ENCODE measurements at places on chromosomes 13 and 19.

GRCh38 chr13:60501236-60501635 is 104.2 kb downstream of the TDRD3 start:
- peak; percentile 1 for DNase-seq

- no peak for DNase-seq
Observed at GRCh38 chr13:31733066-31733465, 6.3 kb upstream of the RXFP2 start.

DNA sequence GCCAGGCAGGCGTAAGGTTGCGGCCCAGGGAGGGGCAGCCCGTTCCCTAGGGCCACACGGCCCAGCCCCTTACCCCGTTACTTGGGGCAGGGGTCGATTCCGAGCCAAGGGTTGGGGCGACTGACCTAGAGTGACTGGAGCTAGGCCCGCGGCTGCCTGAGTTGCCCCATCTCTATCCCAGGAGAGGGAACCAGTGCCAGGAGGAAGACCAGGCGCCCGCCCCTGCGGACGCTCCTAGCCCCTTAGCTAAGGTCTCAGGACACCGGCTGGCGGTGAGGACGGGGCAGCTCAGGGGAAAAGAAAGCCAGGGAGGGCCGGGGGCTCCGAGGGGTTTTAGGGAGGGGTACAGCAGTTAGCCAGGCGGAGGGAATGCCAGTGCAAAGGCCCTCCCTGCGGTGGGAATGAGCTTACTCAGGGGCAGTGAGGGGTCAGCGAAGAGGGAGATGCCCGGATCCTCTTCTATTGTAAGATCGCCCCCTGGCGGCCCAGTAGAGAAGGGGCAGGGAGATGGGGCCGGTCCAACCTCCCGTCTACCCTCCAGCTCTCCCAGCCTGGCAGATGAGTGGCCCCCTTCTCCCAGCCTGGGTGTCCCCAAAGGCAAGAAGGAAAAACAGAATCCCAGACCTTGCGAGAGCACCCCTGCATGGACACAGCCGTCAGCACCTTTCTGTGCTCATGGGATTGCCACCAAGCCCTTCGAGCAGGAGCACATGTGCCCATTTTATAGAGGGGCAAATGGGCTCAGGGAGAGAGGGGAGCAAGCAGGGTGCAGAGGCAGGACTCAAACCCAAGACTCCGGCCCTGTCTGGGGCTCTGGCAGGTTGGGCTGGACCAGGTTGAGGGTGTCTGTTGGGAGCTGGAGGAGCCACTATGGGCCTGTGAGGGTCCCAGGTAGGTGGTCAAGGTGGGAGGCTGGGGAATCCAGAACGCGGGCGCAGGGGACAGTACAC is 16.3 kb downstream of the CILP2 start:
- no peak for DNase-seq

- no peak for DNase-seq
Observed at GRCh38 chr13:54394908-54395307, 1366.3 kb downstream of the OLFM4 start.

DNA sequence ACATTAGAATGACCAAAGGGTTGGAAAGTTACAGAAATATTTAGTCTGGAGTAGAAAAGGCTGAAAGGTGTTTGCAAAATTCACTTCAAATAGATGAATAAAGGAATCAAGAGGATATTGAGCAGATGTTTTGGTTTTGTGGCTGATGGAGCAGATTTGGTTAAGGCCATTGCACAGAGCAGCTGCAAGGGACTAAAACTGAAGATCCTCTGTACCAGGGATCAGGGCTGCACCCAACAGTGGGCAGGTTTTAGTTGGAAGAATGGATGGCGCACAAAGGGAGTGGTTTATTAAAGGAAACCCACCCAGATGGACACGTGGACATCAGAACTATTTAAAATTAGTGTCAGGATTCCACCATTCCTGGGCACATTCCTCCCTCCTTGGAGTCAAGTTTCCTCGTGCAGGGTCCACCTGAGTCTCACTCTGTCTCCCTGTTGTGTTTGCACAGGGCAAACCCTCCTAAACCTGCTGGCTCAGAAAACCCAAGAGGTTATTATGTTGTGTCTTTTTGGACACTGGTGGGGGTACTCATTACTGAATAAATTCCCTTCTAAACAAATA is 9.2 kb upstream of the UBAC2 start:
- DNase-seq: no peak

DNA sequence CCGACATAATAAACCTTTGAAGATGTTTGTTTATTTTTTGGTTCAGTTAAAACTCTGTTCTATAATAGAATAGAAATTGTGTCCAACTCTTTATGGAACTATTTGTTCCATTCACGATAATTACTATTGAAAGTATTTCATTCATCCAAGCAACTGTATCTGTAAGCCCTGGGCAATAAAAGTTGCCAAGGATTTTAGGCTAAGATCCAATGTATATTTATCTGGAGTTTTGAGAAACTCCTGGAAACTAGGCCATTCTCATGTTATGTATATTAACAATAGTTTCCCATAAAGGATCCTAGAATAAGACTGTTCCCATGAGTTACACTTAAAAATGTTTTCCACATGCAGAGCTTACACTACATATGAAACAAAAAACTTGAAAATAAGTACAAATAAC is 261.6 kb downstream of the SLITRK6 start:
- no peak for DNase-seq

GRCh38 chr19:42634409-42635232 is 39.9 kb upstream of the CEACAM8 start:
- DNase-seq: peak; percentile 34

DNA sequence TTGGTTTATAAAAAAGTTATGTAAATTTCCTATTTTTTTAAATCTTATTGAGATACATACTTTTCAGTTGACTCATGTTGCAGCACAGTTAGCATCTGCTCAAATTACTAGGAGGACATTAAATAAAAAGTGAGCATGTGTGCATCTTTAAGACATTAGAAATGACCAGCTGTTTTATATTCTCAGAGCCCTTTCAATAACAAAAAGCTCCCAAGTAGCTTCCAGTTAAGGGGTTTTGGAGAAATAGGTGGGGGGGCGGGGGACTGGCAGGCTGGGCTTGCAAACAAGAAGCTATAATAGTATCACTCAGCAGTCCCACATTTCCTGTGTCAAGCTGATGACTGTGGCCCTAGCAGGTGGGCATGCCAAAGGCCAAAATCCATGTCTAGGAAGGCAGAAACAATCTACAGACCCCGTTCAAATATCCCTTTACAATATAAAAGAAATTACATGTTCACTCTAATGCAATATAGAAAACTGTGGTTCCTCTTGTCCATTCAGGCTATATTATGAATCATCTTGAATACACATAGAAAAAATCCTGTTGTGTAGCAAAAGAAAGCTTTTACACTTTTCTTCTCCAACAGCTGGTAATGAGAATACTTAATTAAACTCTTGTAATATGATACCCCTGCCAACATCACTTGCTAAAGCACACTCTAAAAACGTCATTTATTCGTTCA is 1713.2 kb upstream of the SLC10A2 start:
- DNase-seq: no peak

DNA sequence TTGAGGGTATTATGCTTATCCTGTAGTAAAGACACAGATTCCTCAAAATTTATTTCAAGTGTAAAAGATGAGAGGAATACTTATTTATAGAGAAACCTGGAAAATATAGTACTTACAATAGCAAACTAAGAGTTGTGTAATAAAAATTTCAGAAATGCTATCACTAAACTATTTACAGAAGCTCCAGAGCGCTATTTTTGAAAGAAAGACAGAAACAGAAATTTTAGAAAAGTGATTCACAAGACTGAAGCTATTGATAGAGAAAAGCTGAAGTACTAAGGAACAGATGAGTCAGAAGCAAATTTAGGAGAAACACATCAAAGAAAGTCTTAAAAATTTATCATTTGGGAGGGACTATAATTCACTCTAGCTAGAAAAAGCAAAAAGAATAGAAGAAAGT is 1174.2 kb downstream of the DIAPH3 start:
- no peak for DNase-seq

DNA sequence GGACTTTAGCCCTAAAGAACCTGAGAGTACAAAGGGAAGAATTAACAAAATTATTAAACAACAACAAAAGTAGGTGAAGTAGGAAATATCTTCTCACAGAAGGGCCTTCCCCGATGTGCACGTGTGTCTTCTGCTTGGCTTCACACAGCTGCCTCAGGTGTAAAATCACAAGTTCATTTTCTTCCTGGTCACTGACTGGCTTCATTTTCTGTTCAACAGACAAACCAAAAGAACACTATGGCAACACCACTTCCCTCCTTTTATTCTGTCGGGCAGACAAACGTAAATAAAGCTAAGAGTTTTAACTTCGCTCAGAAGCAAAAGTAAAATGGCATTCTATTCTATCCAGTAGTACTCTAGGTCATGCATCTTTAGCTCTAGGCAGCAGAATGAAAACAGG is 140.9 kb downstream of the TBC1D4 start:
- no peak for DNase-seq

DNA sequence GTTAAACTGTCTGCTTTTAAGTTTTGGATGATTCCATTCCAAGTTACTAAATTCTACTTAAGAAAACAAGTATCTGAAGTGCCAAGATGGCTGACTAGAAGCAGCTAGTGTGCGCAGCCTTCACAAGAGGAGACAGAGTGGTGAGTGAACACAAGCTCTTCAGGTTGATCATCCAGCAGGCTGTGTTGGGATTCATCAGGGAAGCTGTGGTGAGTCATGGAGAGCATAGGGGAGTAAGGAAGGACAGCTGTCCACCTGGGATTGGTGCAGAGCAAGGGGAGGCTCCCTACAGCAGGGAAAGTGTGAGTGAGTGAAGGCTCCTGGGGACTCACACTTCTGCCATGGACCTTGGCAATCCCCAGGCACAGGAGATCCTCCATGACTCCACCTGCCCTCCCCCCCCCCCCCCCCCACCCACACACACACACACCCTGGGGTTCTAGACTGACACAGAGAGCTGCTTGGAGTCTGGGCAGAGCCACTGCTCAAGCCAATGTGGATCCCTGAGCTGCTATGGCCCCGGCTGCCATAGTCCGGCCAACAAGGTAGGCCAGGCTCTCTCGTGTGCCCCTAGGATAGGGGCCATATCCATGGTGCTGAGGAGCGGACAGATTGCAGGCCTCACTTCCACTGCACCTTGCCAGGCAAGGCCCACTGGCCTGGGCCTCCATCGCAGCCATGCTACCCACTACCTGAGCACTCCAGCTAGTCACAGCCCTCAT is 23.5 kb downstream of the SLC25A15 start:
- DNase-seq: peak; percentile 64

DNA sequence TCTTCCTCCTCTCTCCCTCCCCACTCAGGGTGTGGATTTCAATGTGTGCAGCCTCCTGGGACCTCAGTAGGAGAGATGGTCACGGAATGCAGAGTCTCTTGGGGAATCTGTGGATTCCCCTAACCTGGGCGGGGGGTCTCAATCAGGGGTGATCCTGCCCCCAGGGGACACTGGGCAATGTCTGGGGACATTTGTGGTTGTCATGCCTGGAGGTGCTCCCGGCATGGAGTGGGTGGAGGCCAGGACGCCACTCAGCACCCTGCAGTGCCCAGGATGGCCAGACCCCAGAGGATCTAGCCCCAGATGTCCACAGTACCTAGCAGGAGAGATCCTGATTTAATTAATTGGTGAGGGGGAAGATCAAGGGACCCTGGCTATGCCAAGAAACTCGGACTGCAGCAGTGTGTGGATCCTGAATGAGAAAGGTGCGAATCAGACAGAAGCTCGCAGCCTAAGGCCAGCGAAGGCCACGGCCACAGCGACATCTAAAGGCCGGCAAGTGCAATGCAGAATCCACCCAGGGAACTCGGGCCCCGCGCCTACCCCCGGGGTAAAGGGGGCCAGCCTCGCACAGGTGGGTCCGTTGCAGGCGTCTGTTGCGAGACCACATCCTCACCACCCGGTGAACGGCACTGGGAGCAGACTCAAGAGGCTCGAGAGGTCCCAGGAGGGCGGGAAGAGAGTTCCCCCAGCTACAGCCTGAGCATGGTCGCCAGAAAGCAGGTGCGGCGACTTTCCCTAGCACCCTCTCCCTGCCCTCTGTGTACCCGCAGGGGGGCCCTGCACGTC is 88.8 kb downstream of the GNG7 start:
- DNase-seq: no peak

DNA sequence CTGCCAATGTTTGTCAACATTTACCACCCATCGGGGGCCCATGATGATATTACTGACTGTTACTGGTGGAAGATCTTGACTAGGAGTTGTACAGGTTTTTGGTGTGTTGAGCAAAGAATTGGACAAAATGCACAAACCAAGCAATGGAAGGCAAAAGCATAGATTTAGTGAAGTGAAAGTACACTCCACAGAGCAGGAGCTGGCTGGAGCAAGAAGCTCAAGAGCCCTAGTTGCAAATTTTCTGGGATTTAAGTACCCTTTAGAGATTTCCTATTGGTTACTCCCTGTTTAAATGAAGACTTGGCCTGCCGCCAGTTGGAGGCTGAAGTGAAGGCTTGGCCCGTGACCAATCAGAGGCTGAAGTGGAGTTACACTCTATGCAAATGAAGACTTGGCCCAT is 128.6 kb upstream of the KL start:
- DNase-seq: no peak

GRCh38 chr13:33111414-33112110 is 95.3 kb downstream of the KL start:
- no peak for DNase-seq

GRCh38 chr13:91647361-91647990 is 249.1 kb downstream of the GPC5 start:
- no peak for DNase-seq

GRCh38 chr19:40663695-40664692 is 26.5 kb downstream of the NUMBL start:
- no peak for DNase-seq

DNA sequence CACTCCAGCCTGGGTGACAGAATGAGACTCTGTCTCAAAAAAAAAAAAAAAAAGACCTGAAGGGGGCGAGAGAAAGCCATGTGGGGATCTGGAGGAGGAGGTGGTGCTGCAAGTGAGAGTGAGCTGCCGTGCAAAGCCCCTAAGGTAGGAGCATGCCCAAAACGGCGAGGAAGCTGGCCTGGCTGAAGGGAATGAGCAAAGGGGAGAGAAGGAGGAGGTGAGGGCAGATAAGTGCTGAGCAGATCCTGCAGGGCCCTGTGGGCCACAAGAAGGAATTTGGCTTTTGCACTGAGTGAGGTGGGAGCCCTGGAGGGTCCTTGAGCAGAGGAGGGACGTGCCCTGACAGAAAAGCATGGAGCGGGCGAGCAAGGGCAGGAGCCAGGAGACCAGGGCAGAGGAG is 19.4 kb upstream of the ADGRE5 start:
- no peak for DNase-seq

DNA sequence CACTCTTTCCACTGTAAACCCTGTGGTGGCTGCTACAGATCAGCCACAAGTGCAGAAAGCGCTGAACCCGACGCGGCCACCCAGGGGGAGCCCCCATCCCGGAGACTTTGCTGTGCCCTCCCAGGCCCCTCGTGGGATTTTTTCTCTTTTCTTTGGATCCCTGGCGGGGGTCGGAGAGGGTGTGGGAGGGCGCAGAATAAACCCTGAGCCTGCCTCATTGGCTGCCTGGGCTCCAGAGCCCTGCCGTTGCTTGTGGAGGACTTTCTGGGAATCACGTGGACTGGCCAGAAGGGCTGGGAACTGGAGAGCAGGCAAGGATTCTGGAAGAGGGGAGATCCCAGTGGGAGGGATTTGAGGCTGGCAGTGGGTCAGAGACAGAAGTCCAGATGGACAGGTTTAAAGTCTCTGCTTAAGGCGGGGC is 24.9 kb downstream of the GADD45B start:
- DNase-seq: no peak

GRCh38 chr19:8500158-8500557 is 2.3 kb downstream of the PRAM1 start:
- DNase-seq: no peak

Data from mammary epithelial cell (primary cell).